Left ventricle myocardium inferior (tissue), 1 donor: ENCODE measurements at places on chromosomes 7 and 10.
A peak's percentile ranks its signal among the peaks of the same experiment; 100 is the strongest.

- H3K27me3 ChIP-seq, result no peaks in the 10 kb centered on the region
- H3K36me3 ChIP-seq, result no peaks in the 10 kb centered on the region
- no peak for DNase-seq
Observed at GRCh38 chr7:124276005-124276622, 243.2 kb upstream of the TMEM229A start.

- peaks cover 18% of the 10 kb centered on the region for H3K4me1 ChIP-seq
- no peak for DNase-seq
- no peak overlapping the region for H3K27ac ChIP-seq
- H3K4me3 ChIP-seq, result no peak overlapping the region
- H3K36me3 ChIP-seq, result no peaks in the 10 kb centered on the region
Observed at GRCh38 chr10:90939116-90939515, 18.2 kb upstream of the ANKRD1 start.

DNA sequence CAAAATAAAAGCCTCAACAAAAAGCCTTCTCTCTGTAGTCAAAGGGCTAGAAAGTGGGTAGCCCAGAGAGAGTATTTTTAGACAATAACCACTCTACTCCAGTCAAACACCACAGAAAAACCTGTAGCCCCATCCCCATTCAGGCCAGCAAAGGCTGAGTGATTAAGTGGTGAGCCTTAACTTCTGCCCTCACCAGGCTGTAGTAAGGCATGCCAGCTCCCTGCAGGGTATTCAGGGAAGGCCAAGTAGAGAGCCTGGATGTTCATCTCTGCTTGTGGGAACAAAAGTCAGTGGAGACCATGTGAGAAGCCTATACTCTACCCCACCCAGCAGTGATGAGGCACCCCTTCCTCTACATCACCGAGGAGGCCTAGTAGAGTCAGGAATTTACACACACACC, 51.2 kb downstream of the HIF1AN start:
- no peak overlapping the region for H3K4me3 ChIP-seq
- H3K27ac ChIP-seq, result no peak overlapping the region
- H3K36me3 ChIP-seq, result no peaks in the 10 kb centered on the region

DNA sequence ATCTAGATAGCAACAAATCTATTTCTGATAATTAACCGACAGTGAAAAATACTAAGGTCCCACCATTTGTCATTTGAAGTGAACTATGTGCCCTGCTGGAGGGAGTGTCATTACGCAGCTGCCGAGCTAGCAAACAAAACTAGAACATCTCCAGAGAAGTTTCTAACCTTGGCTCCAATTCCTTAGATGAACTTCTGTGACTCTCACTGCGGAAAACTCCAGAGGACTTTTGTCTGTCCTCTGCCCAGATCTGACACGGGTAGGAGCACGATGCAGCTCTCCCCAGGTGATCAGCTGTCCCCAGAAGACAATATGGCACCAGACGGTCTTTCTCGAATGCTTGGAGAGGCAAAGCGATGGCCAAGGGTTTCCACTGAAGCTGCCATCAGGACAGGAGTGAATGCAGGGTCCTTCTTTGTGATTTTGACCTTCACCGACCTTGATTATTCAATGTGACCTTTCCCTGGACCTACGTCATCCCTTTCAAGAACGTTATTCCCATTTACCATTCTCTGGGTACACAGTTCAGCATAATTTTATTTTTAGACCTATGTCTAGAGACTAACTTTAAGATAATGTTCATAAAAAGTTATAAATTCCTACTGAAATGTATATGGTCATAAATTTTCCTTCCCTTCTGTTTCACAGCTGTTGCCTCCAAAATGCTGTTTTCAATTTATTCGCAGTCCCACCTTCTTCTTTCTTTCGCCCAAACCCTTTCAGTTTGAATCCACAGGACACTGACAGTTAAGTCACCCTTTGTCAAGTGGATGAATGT, 116.7 kb upstream of the C7orf33 start:
- peaks cover 57% of the 10 kb centered on the region for H3K27me3 ChIP-seq
- H3K4me1 ChIP-seq, result no peaks in the 10 kb centered on the region
- no peak overlapping the region for H3K4me3 ChIP-seq
- no peak for DNase-seq
- H3K36me3 ChIP-seq, result no peaks in the 10 kb centered on the region

GRCh38 chr10:110335314-110336064, 30.8 kb upstream of the SMNDC1 start:
- H3K27me3 ChIP-seq, result no peaks in the 10 kb centered on the region
- no peak for DNase-seq
- no peaks in the 10 kb centered on the region for H3K36me3 ChIP-seq
- H3K4me1 ChIP-seq, result peaks cover 10% of the 10 kb centered on the region
- no peak overlapping the region for H3K4me3 ChIP-seq

DNA sequence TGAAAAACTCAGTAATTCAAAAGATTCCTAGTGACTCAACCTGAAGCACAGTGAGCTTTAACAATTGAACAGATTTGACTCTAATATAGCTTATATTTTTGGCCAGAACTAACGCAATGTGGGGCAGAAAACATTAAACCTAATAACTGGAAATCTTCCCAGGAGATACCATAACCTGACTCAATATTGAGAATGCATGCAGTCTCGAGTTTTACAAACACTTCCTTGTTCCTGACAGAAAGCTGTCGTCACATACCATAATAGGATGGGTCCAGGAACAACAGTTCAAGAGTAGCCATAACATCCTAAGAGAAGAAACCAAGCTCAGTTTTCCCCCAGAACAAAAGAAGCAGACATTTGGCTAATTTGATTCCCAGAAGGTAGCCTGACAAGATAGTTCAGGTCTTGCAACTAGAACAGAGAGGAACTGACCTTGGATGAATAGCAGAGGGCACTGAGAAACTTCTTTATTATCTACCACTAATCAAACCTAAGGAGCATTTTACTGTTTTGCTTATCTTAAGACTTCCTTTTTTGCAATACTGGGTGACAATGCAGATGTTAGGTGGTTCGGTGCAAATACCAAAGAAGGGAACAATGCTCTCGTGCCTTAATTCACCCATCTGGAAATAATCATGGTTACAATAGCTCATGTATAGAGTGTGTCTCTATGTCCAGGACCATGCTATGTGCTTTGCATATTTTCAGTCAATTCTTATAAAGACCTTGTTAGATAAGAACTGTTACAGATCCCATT, 38.6 kb upstream of the ACSL5 start:
- no peak for DNase-seq
- no peaks in the 10 kb centered on the region for H3K36me3 ChIP-seq
- H3K4me3 ChIP-seq, result no peak overlapping the region

DNA sequence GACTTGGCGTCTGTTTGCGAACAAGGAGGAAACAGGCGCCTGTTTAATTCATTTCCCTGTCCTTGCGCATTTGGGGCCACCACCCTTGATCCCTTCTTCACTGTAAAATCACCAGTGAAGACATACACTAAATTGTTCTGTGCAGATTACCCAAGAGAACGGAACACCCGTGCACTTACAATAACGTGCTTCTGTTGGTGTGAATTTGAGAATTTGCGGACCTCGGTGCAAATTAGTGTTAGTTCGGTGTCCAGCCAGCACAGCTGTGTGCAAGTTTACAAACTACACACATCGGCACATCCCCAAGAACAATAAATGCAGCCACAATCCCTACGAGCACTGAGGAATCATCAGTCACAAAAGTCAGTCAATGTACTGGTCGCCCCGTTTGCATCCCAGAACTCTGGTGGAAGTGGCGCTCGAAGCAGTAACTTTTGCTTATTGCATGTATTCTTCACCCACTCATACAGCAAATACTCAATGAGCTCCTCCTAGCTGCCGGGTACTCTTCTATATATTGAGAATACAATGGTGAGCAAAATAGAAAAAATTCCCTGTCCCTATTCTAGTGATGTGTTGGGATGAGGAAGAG, 786 bp upstream of the CNOT4 start:
- H3K36me3 ChIP-seq, result no peaks in the 10 kb centered on the region
- peak overlapping the region; percentile 86 for H3K4me3 ChIP-seq
- DNase-seq, result no peak
- H3K27me3 ChIP-seq, result no peaks in the 10 kb centered on the region

GRCh38 chr7:44311561-44312495, 13.6 kb downstream of the CAMK2B start:
- H3K4me1 ChIP-seq, result peaks cover 64% of the 10 kb centered on the region
- no peak for DNase-seq
- H3K27ac ChIP-seq, result peak overlapping the region; percentile 88
- H3K36me3 ChIP-seq, result no peaks in the 10 kb centered on the region
- H3K27me3 ChIP-seq, result peaks cover 11% of the 10 kb centered on the region

GRCh38 chr7:33504266-33504665, 374.9 kb downstream of the BBS9 start:
- no peak overlapping the region for H3K4me3 ChIP-seq
- no peak for DNase-seq
- H3K27me3 ChIP-seq, result no peaks in the 10 kb centered on the region
- peaks cover 11% of the 10 kb centered on the region for H3K4me1 ChIP-seq
- peaks cover 8% of the 10 kb centered on the region for H3K36me3 ChIP-seq

DNA sequence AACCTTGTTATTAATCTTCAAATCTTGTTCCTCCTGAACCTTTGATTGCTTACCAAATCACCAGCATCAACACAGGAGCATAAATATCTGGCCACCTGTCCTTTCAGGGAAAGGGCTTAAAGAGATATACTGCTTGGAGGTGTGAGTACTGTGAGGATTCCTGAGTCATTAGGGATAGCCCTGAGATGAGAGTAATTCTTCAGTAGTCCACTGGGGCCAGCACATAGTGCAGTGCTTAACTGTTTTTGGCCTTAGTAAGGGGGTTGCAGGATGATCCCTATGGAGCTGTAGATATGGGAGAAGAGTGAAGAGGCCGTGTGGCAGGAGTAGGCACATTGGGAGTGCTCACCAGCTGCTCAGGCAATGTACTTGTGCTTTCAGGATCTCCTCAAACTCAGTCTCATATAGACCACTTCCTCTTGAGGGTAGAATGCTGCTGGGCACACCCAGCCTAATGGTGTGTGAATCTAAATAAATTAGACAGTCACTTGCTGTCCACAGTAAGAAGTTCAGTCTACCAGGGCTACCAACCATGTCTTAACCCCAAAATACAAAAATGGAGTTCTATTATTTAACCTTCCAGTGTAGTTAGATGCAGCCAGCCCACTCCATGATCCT, 26.5 kb upstream of the GPR141 start:
- no peaks in the 10 kb centered on the region for H3K36me3 ChIP-seq
- H3K4me3 ChIP-seq, result no peak overlapping the region

GRCh38 chr10:23293973-23294590, 50.5 kb downstream of the C10orf67 start:
- no peak for DNase-seq
- H3K27ac ChIP-seq, result no peak overlapping the region
- H3K4me1 ChIP-seq, result no peaks in the 10 kb centered on the region
- peaks cover 28% of the 10 kb centered on the region for H3K27me3 ChIP-seq
- H3K4me3 ChIP-seq, result no peak overlapping the region
- H3K36me3 ChIP-seq, result no peaks in the 10 kb centered on the region

DNA sequence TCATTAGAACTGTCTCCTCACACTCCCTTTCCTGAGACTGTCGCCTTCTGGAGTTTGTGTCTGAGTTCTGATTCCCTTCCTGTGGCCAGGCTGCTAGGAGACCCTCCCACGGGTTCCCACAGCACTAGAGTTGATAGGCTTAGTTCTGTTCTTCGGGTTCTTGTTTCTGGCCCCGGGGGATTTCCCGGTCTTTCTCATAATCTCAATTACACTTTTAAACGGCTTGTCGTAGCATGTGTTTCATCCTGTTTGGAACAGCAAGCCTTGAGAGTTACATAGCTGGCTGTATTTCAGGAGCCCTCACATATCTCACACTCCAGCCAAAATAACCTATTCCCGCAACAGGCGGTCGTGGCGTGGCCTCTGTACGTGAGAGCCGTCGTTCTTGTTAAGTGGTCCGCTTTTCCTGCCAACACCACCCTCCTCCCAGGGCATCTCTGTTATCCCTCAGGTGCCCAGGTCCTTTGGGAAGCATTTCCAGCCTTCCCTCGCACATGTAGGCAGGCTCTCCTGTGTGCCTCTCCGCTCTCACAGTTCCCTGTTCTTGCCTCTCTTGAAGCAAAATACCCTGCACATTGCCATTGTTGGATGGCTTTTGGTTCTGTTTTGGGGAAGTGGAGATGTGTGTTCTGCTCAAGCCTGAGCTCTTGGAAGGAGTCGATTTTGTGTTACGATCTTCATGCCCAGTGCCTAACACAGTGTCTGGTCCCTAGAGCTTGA, 46.0 kb downstream of the CDC123 start:
- peaks cover 54% of the 10 kb centered on the region for H3K36me3 ChIP-seq
- DNase-seq, result peak; percentile 50
- H3K27me3 ChIP-seq, result no peaks in the 10 kb centered on the region
- peaks cover 31% of the 10 kb centered on the region for H3K4me1 ChIP-seq

- H3K27ac ChIP-seq, result peak overlapping the region; percentile 93
- H3K4me3 ChIP-seq, result peak overlapping the region; percentile 82
- no peaks in the 10 kb centered on the region for H3K27me3 ChIP-seq
- peak; percentile 87 for DNase-seq
- no peaks in the 10 kb centered on the region for H3K36me3 ChIP-seq
Observed at GRCh38 chr10:124741281-124741921, 2.8 kb downstream of the FAM53B start.

- H3K4me1 ChIP-seq, result no peaks in the 10 kb centered on the region
- no peak overlapping the region for H3K27ac ChIP-seq
- no peak for DNase-seq
- H3K4me3 ChIP-seq, result no peak overlapping the region
- H3K36me3 ChIP-seq, result no peaks in the 10 kb centered on the region
Observed at GRCh38 chr7:21743493-21743892, 200.7 kb downstream of the DNAH11 start.

DNA sequence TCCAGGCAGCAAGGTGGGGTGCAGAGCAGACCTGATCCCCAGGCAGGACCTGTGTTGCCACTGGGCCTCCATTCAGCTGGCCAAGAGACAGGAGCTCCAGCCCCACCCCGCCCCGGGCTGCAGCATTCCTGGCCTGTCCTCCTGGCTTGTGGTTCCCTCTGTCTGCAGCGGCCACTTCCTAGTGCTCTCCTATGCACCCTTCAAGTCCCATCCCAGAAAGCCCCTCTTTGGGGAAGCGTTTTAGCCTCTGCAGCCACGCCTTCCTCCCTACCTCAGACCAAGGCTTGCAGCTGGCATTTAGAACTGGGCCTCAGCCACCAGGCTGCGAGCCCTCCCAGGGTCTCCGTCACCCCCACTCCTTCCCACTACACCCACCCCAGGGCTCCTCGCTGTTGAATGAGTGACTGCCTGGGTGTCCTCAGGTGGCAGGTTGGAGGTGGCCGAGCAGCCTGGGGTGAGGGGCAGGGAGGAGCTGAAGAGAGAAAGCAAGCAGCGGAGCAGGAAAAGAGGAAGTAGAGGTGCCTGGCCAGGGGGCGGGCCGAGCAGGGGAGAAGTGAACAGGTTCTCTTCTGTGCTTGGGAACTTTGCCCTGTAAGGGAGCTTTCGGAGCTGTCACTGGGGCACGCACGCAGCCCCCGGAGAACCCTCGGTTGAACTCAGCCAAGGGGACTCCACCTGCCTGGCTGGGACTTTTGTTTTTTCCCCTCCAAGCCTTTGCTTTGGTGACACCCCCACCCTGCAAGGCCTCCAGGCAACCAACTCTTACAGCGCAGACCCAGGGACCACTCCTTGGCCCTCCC, 109.1 kb upstream of the TNRC18 start:
- H3K36me3 ChIP-seq, result peaks cover 25% of the 10 kb centered on the region
- DNase-seq, result peak; percentile 62
- no peaks in the 10 kb centered on the region for H3K27me3 ChIP-seq
- H3K4me3 ChIP-seq, result peak overlapping the region; percentile 98
- H3K4me1 ChIP-seq, result peaks cover 45% of the 10 kb centered on the region
